ENCODE measurements at places on chromosomes 5 and 9.

DNA sequence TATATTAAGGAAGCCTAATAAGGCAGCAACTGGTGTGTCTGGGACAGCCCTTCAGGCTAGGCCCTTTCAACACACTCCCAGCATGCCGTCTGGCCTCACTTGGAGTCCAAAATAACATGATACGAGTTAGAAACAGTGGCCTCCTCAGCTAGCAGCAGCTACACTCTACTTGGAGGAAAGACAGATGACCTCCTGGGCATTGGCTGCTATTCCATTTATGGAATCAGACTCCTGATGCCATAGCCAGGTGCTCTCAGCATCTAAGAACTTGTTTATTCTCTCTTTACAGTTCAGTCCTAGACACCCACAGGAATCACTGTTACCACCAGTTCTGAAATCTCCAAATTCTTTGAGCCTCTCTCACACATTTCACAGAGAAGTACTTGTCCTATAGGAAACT, 31.8 kb downstream of the RUSC2 start:
- DNase-seq: no peak

- DNase-seq: peak; percentile 76
Observed at GRCh38 chr5:97909541-97909940, 726.5 kb upstream of the RIOK2 start.

- peak; percentile 88 for DNase-seq
Observed at GRCh38 chr5:53481887-53482716, 1.7 kb downstream of the FST start.

- no peak for DNase-seq
Observed at GRCh38 chr5:175516933-175517823, 38.8 kb downstream of the SFXN1 start.

DNA sequence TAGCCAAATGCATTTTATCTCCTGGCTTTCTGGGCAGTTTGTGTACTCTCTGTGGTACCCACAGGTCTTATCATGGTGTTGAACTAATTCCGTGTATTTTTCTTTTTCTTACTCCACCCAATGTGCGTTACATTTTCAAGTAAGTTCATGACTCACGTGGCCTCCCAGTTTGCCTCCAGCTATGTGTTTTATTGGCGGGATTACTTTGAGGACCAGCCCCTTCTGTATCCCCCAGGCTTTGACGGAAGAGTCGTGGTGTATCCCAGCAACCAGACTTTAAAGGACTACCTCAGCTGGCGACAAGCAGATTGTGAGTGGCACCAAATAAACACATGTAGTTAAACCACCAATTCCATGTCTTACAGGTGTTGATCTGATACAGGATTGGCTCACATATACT, 3.2 kb downstream of the THG1L start:
- DNase-seq: no peak

DNA sequence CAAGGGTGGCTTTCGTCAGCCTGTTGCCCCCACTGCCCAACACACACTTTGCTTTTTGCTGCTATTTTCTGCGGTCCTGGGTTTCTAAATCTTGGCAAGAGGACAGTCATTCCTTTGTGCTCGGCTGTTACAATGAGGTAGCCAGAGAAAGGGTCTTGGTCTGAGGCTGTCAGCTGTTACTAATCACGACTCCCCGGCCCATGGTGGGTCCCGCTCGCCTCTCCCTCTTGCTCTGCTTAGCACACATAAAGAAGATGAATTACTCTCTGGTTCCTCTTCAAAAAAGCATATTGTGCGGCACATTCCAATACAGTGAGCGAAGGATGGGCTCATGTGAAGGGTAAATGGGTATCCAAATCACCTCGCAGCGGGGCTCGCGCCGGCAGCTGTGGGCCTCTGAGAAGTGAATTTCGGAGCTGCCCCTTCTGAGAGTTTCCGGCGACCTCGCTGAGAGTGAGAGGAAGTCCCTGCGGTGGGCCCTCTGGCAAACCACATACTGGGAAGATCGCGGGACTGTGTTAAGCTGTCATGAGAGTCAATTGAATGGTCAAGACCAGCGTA, 56.0 kb downstream of the SLC1A3 start:
- no peak for DNase-seq

GRCh38 chr9:128593039-128593438, 40.7 kb downstream of the SPTAN1 start:
- no peak for DNase-seq

GRCh38 chr5:39053189-39053588, 21.0 kb downstream of the RICTOR start:
- no peak for DNase-seq

DNA sequence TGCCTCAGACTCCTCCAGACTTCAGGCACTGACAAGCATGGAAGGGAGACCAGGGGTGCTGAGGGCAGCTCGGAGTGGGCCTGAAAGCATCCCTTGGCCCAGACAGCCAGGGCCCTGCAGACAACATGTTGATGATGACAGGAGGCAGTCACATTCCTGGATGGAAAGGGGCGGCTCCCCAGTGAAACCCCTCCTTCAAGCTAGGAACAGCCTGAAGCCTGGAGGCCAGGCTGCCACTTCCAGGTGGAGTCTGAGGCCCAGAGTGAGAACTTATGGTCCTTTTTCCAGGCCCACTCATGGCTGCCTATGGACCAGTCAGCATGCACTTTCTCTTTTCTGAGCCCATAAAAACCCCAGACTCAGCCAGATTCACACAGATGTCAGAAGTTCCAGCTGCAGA, 104.2 kb upstream of the HCN1 start:
- no peak for DNase-seq

DNA sequence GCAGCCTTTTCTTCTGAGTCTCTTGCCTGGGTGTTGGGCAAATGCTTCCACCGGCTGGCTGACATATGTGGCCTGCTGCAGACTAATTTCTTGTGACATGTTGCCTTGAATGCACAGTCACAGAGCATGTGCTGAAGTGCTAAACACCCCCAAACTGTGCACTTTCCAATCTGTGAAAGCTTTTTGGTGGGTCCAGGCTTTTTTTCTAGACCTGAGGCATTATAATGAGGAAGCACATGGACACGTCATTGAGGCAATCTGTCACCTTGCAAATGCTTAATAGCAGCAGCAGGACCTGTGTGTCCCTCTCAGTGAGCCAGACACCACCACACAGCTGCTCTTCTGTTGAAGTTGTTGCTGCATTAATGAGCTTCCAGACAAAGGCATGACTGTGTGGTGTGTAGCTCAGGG, 274.7 kb downstream of the ELAVL2 start:
- no peak for DNase-seq

GRCh38 chr5:37657046-37657445, 182.8 kb downstream of the GDNF start:
- DNase-seq: no peak

GRCh38 chr9:69389437-69389995, 64.5 kb downstream of the ENTREP1 start:
- DNase-seq: no peak

- DNase-seq: no peak
Observed at GRCh38 chr9:122354536-122355199, 16.2 kb upstream of the PTGS1 start.

GRCh38 chr5:72654231-72654630, 147.0 kb upstream of the ZNF366 start:
- no peak for DNase-seq

DNA sequence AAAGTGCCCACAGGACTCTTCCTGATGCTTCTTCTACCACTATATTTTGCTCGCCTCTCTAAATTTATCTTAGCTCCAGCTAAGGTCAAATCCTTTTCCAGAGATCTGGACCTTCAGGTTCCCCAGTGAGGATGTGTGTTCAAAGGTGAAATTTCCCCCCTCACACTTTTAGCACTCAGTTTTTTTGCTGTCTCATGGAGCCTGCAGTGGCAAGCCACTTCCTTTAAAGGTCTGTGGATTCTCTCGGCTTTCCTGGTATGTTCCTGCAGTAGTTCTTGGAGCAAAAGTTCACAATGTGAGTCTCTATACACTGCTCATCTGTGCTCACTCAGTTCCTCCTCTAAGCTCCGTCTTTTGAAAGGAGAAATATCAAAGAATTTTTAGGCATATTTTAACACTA, 181.4 kb downstream of the LURAP1L start:
- no peak for DNase-seq

GRCh38 chr5:177435847-177436536, 9.5 kb downstream of the GRK6 start:
- no peak for DNase-seq

- no peak for DNase-seq
Observed at GRCh38 chr5:148511810-148512347, 128.1 kb downstream of the FBXO38 start.

DNA sequence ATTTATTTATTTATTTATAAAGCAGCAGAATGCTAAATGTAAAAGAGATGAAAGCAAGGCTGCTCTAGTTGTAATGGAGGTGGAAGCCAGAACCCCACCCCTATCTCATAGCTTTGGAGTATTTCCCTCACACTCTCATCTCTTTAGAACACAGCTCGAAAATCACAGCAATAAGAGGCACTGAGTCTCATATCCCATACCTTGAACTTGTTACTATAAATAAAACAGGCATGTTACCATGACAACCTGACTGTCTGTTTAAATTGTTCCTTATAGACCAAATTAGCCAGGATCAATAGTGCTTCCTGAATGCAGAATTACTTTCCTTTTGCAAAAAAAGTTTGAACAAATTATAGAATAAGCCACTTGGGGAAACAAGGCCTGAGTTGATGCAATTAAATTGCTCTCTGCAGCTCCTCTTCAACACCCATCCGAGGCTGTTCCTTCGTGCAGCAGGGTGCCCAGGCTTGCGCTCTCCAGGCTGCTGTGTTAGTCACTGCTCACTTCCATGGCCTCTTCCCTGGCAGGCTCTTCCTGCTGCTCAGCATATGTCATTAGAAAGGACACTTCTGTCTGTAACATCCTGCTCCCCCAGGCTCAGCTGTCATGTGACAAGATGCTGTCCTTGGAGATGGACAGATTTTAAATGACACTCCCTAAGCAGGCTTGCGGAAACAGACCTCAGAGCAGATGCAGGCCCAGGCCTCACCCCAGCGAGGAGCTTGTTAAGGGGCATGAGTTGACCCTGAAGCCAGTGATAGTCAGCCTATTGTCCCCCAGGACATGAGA, 120.2 kb downstream of the CARTPT start:
- DNase-seq: peak; percentile 33

DNA sequence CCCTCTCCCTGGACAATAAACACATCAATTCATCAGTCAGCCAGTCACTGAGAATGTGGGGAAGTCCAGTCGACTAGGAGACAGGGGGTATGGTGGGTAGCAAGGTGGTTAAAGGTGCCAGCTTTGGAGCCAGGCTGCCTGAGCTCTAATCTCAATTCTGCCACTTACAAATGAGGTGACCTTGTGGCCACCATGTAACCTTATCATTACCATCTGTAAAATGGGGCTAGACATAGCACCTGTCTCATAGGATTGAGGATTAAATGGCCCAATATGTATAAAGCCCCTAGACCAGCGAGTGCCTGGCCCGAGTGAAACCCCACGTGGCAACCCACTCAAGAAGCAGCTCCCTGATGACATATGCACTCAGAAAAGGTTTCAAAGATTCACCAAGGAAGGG, 73.3 kb upstream of the TBC1D2 start:
- DNase-seq: no peak

GRCh38 chr9:131963072-131964030, 116.3 kb downstream of the MED27 start:
- DNase-seq: no peak

- no peak for DNase-seq
Observed at GRCh38 chr5:51958473-51958872, 575.2 kb downstream of the ISL1 start.

DNA sequence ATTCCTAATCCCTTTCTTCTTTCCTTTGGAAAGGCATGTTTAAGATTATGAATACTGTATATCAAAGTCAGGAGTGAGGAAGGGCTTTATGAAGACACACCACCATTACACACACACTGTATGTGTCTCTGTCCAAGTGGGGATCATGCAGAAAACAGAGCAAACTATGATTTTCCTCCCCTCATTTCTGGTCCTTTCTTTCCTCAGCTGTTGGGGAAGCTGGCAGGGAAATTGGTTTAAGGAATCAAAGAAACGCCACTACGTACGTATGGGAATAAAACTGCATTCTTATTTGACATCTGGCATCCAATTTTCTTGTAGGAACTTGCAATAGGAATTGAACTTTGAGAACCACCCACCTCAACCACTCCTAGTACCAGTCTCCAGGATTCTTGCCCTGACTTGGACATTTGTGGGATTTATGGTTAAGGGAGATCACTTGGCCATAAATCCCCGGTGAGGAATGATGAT, 125.8 kb downstream of the PDE4D start:
- peak; percentile 78 for DNase-seq

DNA sequence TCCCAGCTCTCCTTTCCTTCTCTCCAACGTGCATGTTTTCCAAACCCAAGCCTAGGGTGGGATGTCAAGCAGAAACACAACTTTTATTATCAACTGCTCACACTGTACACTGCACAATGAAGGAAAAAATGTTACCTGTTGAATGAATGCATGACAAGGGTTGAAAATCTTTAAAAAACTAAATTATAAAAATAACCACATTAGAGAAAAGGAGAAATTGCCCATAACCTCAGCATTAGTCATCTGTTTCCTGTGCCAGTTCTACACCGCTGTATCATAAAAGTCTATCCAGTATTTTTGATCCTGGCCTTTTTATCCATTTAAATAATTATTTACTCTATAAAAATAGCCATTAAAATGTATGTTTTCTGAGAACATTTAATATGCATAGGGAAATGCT, 101.1 kb downstream of the APBA1 start:
- DNase-seq: no peak

GRCh38 chr9:115855458-115856133, 298.0 kb upstream of the PAPPA start:
- DNase-seq: no peak

DNA sequence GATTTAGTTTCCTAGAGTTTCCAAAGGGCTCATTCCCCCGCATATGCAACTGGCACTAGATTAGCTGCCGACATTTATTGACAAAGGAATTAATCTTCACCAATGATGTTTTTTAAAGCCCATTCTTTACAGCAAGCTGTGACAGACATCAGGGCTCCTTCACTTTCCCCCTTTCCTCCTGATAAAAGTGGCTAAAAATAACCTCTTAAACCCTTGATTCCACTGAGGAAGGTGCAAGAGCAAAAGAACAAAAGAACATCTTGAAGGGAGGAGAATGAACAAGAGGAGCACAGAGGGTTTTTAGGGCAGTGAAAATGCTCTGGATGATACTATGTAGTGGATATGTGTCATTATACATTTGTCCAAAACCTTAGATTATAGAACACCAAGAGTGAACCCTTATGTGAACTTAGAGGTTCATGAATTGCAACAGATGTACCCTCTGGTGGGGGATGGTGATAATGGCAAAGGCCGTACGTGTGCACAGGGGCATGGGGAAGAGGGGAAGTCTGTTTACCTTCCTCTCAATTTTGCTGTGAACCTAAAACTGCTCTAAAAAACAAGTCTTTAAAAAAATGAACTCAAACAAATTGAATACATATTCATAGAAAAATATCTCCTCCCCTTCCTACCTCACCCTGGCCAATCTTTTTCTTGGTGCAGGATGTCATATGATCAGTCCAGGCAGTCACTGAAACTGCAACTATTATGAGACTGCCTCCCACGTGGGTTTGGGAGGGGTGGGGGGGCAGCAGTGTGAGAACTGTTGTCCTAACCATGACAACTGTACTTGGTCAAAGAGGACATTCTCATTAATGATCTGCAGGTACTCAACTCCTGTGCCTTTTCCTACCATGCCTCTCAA, 83.0 kb downstream of the MARCHF3 start:
- no peak for DNase-seq
